Upper lobe of right lung (tissue), 1 donor: ENCODE measurements at places on chromosomes 2 and 18. TPM values are rescaled to one million over a fixed set of nuclear protein-coding genes. Genes with fewer than 3 reads are reported as not detected.

The PCARE gene
- total RNA-seq: 0.55 TPM

The CREG2 gene
- total RNA-seq: not detected

The RAB6C gene
- total RNA-seq: not detected

The SERPINB10 gene
- total RNA-seq: not detected

- H3K4me3 ChIP-seq: no peak overlapping the region
- no peak overlapping the region for H3K27ac ChIP-seq
- H3K36me3 ChIP-seq: no peaks in the 10 kb centered on the region
- H3K27me3 ChIP-seq: no peaks in the 10 kb centered on the region
- H3K4me1 ChIP-seq: no peaks in the 10 kb centered on the region
Observed at GRCh38 chr2:151091583-151091982, 170.1 kb downstream of the RBM43 start.

GRCh38 chr2:159873258-159873657, 75.2 kb upstream of the CD302 start:
- no peak overlapping the region for H3K4me3 ChIP-seq
- no peaks in the 10 kb centered on the region for H3K27me3 ChIP-seq
- H3K27ac ChIP-seq: no peak overlapping the region
- H3K36me3 ChIP-seq: no peaks in the 10 kb centered on the region
- H3K4me1 ChIP-seq: no peaks in the 10 kb centered on the region
- DNase-seq: no peak

DNA sequence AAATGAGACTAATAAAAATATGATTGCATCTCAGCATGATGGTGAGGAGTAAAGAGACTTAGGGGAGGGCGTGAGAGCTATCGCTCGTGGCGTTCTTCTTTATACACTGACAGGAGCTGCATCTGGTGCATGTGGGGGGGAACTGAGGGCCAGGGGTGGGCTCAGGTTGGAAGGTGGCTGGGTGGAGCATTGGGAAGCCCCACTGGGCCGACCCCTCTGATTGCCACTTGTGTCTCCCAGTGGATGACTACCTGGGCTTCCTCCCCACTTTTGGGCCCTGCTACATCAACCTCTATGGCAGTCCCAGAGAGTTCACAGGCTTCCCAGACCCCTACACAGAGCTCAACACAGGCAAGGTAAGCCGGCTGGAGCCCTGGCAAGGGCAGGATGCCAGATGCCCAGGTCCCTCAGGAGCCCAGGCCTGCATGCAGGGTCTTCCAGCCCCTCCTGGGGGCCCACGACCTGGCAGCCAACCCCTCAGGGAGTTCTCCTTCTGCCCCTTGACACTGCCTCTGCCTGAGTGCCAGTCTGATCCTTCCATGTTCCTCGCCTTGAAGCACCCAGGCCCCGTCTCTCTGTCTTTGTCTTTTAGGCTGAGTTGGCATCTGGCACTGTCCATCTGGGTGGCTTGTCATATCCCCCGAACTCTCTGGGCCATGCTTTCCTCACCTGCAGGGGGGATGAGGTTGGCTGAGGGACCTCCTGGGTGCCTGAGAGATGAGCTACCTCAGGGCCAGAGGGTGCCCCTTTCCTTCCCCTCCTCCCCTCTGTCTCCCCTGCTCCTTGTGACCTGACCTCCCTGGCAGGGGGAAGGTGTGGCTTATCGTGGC, 97.7 kb downstream of the DYSF start:
- no peaks in the 10 kb centered on the region for H3K27me3 ChIP-seq
- H3K36me3 ChIP-seq: no peaks in the 10 kb centered on the region
- peak; percentile 46 for DNase-seq
- H3K4me1 ChIP-seq: no peaks in the 10 kb centered on the region
- no peak overlapping the region for H3K4me3 ChIP-seq

- DNase-seq: no peak
- no peaks in the 10 kb centered on the region for H3K27me3 ChIP-seq
- H3K4me3 ChIP-seq: no peak overlapping the region
- no peak overlapping the region for H3K27ac ChIP-seq
- no peaks in the 10 kb centered on the region for H3K36me3 ChIP-seq
- H3K4me1 ChIP-seq: no peaks in the 10 kb centered on the region
Observed at GRCh38 chr2:204187229-204188083, 250.9 kb downstream of the ICOS start.

DNA sequence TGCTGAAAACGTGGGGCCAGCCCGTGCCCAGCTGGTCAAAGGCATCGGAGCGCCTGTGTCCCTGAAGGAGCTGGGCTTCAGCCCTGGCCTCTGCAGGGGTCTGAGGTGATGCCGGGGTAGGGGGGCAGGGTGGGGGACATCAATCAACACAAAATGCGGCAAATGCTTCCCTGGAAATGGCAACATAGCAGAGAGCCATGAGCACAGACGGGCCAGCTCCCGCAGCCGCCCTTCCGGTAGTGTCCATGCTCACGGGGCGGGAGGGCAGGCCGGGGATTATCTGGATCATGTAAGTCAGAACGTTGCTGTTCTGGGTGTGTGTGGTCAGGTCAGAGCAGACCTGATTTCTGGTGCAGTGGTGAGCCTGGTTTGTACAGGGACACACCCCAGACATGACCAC, 56.5 kb upstream of the TWIST2 start:
- peaks cover 16% of the 10 kb centered on the region for H3K27me3 ChIP-seq
- H3K36me3 ChIP-seq: no peaks in the 10 kb centered on the region
- H3K27ac ChIP-seq: no peak overlapping the region
- no peak overlapping the region for H3K4me3 ChIP-seq
- no peaks in the 10 kb centered on the region for H3K4me1 ChIP-seq
- DNase-seq: no peak

- H3K27me3 ChIP-seq: no peaks in the 10 kb centered on the region
- no peak for DNase-seq
- no peak overlapping the region for H3K4me3 ChIP-seq
- H3K36me3 ChIP-seq: no peaks in the 10 kb centered on the region
- no peaks in the 10 kb centered on the region for H3K4me1 ChIP-seq
Observed at GRCh38 chr2:151157000-151157735, 104.5 kb downstream of the RBM43 start.

- H3K27ac ChIP-seq: no peak overlapping the region
- no peaks in the 10 kb centered on the region for H3K27me3 ChIP-seq
- DNase-seq: no peak
- H3K4me1 ChIP-seq: peaks cover 8% of the 10 kb centered on the region
- peaks cover 7% of the 10 kb centered on the region for H3K36me3 ChIP-seq
- H3K4me3 ChIP-seq: no peak overlapping the region
Observed at GRCh38 chr2:169845016-169845415, 17.8 kb downstream of the UBR3 start.

GRCh38 chr2:55948176-55948923, 24.8 kb upstream of the EFEMP1 start:
- H3K36me3 ChIP-seq: no peaks in the 10 kb centered on the region
- H3K27ac ChIP-seq: no peak overlapping the region
- no peak overlapping the region for H3K4me3 ChIP-seq
- no peak for DNase-seq

DNA sequence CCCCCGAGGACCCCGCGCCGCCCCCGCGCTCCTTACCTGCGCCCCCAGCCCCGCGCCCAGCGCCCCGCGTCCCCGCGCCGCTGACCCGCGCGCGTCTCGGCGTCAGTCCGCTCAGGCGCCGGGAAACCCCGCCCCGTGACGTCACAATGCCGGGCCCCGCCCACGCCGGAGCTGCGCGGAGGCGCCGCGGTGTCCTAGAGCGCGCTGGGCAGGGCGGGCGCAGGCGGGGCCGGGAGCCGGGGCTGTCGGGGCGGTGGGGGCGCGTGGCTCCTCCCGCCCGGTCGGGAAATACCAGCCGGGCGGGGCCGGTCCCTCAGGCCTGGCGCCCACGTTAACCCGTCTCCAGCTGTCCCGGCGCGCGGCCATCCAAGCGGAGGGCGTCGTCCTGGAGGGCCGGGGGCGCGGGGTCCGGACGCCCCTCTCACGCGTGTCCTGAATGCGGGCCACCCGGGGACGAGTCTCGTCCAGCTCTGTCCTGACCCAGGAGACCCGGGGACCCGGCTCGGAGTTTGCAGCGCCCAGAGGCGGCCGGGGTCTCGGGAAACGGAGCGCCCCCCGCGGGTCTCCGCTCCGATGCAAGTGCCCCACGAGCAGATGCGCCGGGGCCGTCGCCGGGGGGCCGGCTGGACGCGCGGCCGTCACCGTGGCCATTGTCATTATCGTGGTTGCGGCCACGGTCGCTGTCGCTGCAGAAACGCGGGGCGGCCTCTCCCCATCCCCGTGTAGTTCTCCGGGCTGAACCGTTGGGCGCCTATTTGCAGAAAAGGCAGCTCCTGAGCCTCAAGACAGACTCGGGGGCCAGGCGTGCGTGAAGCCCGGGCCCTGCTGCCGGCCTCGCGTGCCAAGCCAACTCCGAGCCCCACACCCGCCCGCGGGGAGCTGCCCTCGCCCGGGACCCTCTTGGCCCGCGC, at the start of gene SLC66A2:
SLC66A2 (minus strand) TSS at position 109 of the 911 bp plus-strand sequence. CDS start 727 bp downstream, outside the sequence.
- no peaks in the 10 kb centered on the region for H3K27me3 ChIP-seq
- peak within 1 kb of the TSS; percentile 81 for H3K27ac ChIP-seq
- DNase-seq: peak; percentile 98
- H3K4me1 ChIP-seq: peaks cover 34% of the 10 kb centered on the region
- H3K4me3 ChIP-seq: peak within 1 kb of the TSS; percentile 76

- H3K36me3 ChIP-seq: no peaks in the 10 kb centered on the region
- no peak for DNase-seq
- peak overlapping the region; percentile 11 for H3K27ac ChIP-seq
- H3K4me3 ChIP-seq: no peak overlapping the region
- H3K27me3 ChIP-seq: no peaks in the 10 kb centered on the region
- H3K4me1 ChIP-seq: peaks cover 15% of the 10 kb centered on the region
Observed at GRCh38 chr18:21602299-21602587, 1.7 kb upstream of the ESCO1 start.

GRCh38 chr2:183495589-183496267, 371.5 kb downstream of the NUP35 start:
- H3K4me1 ChIP-seq: no peaks in the 10 kb centered on the region
- no peak for DNase-seq
- H3K36me3 ChIP-seq: no peaks in the 10 kb centered on the region
- no peak overlapping the region for H3K4me3 ChIP-seq
- no peak overlapping the region for H3K27ac ChIP-seq

DNA sequence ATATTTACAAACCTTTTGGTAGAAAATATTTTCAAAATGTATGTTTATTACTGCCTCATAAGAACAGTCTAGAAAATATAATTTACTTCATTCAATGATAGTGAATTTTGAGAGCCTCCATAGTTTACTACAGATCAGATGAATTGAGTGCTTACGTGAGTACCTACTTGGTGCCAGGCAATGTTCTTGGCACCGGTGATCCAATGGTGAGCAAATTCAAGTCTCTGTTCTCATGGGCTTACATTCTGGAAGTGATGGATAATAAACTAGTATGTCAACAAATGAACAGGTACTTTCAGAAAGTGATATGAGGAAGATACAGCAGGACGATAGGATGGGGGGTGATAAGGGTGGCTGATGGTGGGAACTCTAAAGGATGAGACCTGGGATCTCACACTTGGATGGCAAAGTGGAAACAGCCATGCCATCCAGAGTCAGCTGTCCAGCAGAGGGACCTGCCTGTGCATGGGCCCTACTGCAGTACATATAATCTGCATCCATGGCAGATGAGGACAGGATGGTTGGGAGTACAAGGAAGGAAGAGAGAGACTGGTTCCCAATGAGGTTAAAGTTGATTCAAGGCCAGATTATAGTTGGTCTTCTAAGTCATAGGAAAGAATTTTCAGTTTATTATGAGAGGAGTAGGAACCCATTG, 277.0 kb downstream of the NEDD4L start:
- no peak for DNase-seq
- H3K4me3 ChIP-seq: no peak overlapping the region
- no peaks in the 10 kb centered on the region for H3K27me3 ChIP-seq
- peaks cover 5% of the 10 kb centered on the region for H3K4me1 ChIP-seq
- peaks cover 4% of the 10 kb centered on the region for H3K36me3 ChIP-seq
- H3K27ac ChIP-seq: no peak overlapping the region

DNA sequence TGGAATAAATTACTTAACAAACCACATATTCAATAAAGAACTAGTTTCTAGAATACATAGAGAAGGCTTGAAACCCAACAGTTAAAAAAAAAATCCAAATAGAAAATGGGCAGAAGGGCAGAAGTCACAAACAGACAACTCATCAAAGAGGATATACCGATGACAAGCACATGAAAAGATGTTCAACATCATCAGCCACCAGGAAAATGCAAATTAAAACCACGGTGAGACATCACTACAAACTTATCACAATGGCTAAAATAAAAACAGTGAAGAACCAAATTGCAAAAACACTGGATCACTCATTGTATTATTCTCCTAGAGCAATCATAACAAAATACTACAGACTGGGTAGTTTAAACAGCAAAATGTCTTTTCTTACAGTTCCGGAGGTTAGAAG, 14.5 kb downstream of the SESTD1 start:
- H3K4me3 ChIP-seq: no peak overlapping the region
- no peak for DNase-seq
- no peaks in the 10 kb centered on the region for H3K27me3 ChIP-seq
- H3K27ac ChIP-seq: no peak overlapping the region
- peaks cover 7% of the 10 kb centered on the region for H3K4me1 ChIP-seq

DNA sequence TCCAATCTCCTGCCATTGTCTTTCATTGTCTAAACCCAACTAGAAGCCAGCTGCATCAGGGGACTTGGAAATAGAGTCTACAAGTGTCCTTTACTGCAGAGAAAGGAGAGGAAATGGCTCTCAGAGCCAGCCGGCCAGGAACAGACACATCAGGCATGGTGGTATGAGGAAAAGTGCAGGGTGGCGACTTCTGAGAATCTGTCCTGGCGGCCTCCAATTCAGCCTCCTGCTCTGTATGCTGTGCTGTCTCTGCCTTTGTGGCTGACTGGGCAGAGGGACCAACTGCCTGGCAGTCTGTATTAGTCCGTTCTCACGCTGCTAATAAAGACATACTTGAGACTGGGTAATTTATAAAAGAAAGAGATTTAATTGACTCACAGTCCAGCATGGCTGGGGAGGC, 36.8 kb upstream of the AQP4 start:
- DNase-seq: no peak
- H3K36me3 ChIP-seq: no peaks in the 10 kb centered on the region

DNA sequence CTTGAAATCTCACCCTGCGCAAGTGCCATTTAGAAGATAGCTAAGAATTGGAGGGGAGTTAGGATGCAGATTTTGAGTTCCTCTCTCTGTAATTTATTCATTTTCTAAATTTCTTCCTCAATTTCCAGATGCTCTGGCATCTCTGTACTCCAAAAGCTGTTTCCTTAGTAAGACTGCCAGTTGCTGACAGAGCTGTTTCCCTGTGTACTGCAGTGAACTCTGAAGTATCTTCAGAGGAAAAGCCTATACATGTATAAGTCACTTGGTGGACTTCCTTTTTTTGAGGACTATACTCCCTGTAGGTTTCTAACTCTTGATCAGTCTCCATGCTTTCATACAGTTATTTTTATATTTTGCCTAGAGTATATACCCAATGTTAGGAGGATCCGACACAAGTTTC, 1.5 kb upstream of the RESP18 start:
- H3K27ac ChIP-seq: no peak overlapping the region
- DNase-seq: no peak
- no peaks in the 10 kb centered on the region for H3K36me3 ChIP-seq
- peaks cover 44% of the 10 kb centered on the region for H3K27me3 ChIP-seq
- H3K4me3 ChIP-seq: no peak overlapping the region

GRCh38 chr2:27652341-27652740, 11.1 kb downstream of the SUPT7L start:
- H3K27me3 ChIP-seq: no peaks in the 10 kb centered on the region
- DNase-seq: no peak
- H3K27ac ChIP-seq: no peak overlapping the region

GRCh38 chr2:172462849-172463381, 35.5 kb downstream of the ITGA6 start:
- peaks cover 20% of the 10 kb centered on the region for H3K4me1 ChIP-seq
- no peak for DNase-seq
- no peak overlapping the region for H3K4me3 ChIP-seq
- no peaks in the 10 kb centered on the region for H3K27me3 ChIP-seq
